ENCODE measurements at places on chromosomes 2 and 18. TPM values are rescaled to one million over a fixed set of nuclear protein-coding genes. Genes with fewer than 3 reads are reported as not detected.

- no peak for DNase-seq
These were observed 288.0 kb upstream of the REV1 start for GRCh38 chr2:99777656-99778290.

GRCh38 chr2:159015823-159016222, 47.4 kb downstream of the TANC1 start:
- DNase-seq, result no peak

DNA sequence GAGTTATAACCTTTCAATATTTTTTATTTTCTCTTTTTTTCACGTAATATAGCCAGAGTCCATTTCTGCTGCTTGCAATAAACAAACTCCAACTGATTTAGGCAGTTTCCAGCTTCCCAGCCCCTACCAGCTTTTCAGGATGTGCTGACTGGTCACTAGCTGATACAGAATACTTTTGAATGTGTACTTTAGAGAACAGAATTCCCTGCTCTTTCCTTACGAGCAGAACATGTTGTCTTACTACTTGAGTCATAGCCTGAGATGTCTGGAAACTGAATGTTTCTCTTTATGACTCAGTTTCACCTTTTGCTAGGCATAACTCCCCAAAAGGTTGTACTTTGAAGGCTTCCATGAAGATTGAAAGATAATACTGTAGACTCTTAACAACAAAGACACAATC, 44.5 kb upstream of the KCNE4 start:
- no peak for DNase-seq

GRCh38 chr18:59571902-59572301, 125.3 kb downstream of the CCBE1 start:
- no peak for DNase-seq

Gene SLC4A5
- 2.3 TPM for total RNA-seq

Data from esophagus squamous epithelium (tissue), 5 donors.